ENCODE measurements at places on chromosomes 3 and 15. TPM values are rescaled to one million over a fixed set of nuclear protein-coding genes. Genes with fewer than 3 reads are reported as not detected.

PAK6 gene
- total RNA-seq, result not detected

PIERCE2 gene
- 2.6 TPM for total RNA-seq

KLHL6 gene
- not detected for total RNA-seq

GOLGA6L2 gene
- not detected for total RNA-seq

PXK gene
- 62.8 TPM for total RNA-seq

SNTN gene
- total RNA-seq, result not detected

PLA1A gene
- 0.18 TPM for total RNA-seq

ADGRG7 gene
- not detected for total RNA-seq

Data from myometrial cell (primary cell).